ENCODE measurements at places on chromosomes 4 and X.

DNA sequence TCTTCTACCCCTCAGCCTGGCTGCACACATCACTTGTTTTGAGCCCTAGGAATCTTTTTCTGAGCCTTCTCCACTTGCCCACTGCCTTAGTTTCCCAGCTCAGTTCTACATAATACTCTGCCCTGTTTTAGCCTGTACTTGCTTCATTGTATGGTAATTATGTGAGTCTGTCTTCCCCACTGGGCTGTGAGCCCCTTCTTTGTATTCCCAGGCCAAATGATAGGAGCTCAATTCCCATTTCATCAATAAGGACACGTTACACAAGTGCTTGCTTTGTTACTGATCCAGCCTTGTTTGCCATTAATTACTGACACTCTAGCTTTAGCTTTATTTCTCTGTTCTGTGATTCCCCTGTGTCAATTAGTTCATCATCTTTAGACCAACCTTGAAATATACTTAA is 28.1 kb downstream of the KIT start:
- DNase-seq: no peak

DNA sequence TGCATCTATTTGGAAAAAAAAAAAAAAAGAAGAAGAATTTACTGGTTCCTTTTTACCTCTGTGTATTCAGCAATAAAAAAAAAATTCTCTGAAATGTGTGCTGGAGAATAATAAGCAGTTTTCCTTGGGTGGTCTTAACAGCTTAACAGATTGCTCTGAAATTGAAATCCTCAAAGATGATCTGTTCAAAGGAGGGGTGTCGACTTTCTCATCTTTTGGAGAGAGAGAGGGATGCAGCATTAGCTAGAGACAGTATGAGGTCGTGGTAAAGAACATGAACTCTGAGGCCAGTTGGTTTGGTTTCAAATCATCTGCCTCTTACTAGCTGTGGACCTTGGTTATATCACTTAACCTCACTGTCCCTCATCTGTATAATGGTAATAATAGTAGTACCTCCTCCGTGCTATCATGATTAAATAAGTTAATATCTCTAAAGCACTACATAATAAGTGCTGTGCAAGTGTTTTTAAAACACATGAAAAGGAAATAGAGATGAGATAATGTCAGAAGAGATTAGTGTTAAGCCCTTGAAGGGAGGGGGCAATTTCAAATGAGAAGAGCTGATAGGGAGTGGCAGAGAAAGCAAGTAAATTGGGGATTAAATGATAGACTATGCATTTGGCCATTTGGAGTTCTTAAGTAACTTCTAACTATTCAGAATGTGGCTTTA is 109.9 kb upstream of the LIMCH1 start:
- no peak for DNase-seq

- no peak for DNase-seq
Measured at GRCh38 chr4:139017861-139018260, 2.3 kb downstream of the NOCT start.

DNA sequence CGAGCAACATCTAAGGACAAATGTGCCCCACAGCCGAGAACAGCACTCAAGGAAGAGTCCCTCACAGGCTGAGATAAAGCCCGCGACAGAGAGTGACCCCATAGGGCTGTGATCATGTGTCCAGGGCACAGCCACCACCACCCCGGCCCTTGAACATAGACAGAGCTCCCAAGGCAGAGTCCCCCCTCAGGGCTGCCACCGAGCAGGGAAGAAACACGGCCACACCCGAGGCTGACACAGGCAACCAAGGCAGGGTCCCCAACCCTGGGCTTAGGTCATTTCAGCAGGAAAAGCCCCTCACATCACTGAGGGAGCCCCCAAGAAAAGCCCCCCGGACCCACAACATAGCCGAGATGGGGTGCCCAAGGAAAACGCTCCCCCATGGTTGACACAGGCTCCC is 463 bp downstream of the CT45A10 start:
- DNase-seq: no peak

DNA sequence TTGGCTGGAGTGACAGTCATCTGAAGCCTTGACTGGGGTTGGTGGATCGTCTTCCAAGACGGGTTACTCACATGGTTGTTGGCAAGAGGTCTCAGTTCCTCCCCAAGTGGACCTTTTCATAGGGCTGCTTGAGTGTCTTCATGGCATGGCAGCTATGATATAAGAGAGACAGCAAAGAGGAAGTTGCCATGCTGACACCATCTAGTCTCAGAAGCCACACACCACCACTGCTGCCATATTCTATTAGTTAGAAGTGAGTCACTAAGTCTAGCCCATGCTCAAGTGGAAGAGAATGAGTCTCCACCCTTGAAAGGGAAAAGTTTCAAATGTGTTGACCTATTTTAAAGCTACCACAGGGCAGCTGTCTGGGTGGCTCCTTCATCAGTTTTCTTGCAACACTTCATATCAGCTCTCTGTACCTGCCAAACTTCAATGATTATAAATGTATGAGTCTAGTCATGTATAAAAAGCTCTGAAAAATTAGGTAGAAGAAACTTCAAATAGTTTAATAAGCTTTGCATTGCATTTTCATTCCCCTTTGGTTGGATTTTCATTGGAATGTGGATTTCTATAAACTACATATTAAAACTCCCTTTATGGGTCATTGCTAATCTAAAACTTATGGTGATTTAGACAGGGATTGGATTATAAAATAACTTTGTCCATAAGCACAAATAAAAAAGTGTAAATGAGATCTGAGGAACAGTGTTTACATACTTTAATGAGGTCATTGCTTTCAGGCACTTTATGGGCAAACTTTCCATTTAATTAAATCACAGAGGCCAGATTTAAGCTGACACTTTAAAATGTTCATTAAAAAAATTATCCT is 68.0 kb upstream of the ATXN3L start:
- DNase-seq: no peak

DNA sequence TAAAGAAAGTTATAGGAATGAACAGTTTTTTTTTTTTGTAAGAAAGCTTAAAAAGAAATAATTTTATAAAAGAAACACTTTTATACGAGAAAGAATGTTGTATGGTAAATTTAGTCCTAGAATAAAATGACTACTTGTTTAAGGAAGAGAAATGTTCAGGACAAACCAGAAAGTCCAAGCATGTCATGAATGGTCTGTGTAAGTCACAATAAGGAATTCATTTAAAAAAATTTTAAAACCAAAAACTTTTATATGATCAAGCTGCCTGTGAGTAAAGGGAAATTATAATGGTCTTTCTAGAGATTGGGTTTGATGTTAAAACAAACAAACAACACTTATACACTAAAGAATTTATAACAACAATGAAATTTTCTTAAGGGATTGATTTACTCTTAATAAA is 858.9 kb upstream of the PCDH7 start:
- no peak for DNase-seq

DNA sequence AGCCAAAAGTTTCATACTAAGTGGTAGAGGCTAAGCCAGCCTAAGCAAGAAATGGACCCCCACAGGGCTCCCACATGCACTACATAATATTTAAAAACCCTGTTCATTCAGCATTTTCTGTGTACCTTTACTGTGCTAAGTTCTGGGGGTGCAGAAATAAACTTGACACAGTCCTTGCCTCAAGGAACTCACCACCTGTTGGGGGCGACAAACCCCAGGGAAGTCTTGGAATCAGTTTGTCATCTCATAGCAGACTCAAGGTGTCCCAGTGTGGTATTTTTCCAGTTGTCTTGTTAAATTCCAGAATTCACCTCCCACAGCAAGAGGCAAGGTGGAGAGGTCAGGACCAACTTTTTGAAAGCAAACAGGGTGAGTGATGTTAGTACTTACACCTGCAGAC is 43.1 kb downstream of the ATG4A start:
- DNase-seq: no peak

- DNase-seq: no peak
Measured at GRCh38 chr4:22045051-22045630, 96.6 kb upstream of the KCNIP4 start.

- no peak for DNase-seq
Measured at GRCh38 chrX:133611676-133612075, 196.4 kb upstream of the GPC4 start.

DNA sequence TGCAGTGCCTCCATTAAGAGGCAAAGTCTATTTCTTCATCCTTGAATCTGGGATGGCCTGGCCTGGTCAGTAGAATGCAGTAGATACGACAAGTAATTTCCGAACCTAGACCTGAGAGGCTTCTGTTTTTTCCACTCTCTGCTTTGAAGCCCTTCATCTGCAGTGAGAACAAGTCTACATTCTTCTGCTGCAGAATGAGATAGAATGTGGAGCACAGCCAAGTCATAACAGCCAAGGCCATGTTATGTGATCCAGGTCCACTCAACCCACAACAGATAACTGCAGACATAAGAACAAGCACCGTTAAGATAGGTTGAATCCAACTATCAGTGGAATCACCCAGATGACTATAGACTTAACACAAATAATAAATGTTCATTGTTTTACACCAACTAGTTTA is 1297.7 kb downstream of the C4orf33 start:
- no peak for DNase-seq

GRCh38 chr4:62822306-62822705 is 1586.9 kb downstream of the TECRL start:
- DNase-seq: no peak

- DNase-seq: no peak
Measured at GRCh38 chrX:118179161-118179560, 62.6 kb upstream of the KLHL13 start.

GRCh38 chr4:52098618-52099017 is 47.5 kb downstream of the SPATA18 start:
- DNase-seq: no peak

- DNase-seq: no peak
Measured at GRCh38 chr4:15348236-15348635, 79.6 kb upstream of the C1QTNF7 start.

GRCh38 chrX:120331116-120331515 is 19.9 kb upstream of the TMEM255A start:
- DNase-seq: no peak

DNA sequence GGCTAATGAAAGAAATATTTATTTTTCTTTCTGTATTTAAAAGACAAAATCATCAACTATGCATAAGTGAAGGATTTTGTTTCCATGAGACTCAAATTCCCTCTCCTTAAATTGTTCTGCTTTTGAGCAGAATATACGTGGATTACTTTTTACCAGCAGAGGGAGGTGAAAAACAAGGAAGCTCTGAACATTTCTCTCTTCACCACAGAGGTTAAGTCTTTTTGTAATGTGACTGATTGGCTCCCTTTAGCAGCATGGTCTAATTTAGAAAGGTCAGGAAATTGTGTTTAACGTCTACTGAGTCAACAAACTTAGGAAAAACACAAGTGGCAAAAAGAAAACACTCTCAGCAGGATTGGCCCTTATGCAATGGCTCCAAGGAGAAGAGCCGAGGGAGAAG is 55.1 kb upstream of the F9 start:
- DNase-seq: no peak

- DNase-seq: no peak
Measured at GRCh38 chr4:120842031-120842430, 80.5 kb downstream of the PRDM5 start.

GRCh38 chr4:140344101-140344500 is 29.3 kb upstream of the SCOC start:
- no peak for DNase-seq

GRCh38 chr4:98430708-98431403 is 169.7 kb downstream of the RAP1GDS1 start:
- DNase-seq: no peak

DNA sequence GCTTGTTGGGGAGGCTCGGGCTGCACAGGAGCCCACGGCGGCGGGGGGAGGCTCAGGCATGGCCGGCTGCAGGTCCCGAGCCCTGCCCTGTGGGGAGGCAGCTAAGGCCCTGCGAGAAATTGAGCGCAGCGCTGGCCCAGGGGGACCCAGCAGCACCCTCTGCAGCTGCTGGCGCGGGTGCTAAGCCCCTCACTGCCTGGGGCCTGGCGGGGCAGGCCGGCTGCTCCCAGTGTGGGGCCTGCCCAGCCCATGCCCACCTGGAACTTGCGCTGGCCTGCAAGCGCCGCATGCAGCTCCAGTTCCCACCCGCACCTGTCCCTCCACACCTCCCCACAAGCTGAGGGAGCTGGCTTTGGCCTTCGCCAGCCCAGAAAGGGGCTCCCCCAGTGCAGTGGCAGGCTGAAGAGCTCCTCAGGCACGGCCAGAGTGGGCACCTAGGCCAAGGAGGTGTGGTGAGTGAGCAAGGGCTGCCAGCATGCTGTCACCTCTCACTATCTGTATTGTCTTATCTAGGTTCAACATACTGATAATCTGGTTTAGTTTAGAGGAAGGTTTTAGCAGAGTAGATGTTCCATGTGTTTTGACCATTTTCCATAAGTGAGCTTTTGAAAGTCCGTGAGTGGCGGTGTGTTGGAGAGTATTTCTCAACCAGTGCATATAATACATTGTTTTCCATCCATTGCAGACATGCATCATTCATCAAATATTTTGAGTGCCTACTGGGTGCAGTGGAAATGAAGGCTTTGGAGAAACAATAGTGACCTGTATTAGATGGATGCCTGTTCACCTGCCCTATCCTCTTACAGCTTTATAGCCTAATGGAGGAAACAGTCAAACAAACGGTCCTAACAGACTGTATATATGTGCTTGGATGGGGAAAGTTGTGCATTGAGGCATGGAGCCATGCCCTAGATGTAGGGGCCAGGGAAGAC is 13.1 kb downstream of the PI4K2B start:
- DNase-seq: no peak

- no peak for DNase-seq
Measured at GRCh38 chrX:104695593-104695992, 129.6 kb downstream of the IL1RAPL2 start.

- no peak for DNase-seq
Measured at GRCh38 chr4:158827543-158827981, 58.7 kb downstream of the FNIP2 start.
